ENCODE measurements at places on chromosomes 7 and 10.

GRCh38 chr7:74126220-74126880 lies 42.7 kb downstream of the LIMK1 start:
- no peak for DNase-seq

DNA sequence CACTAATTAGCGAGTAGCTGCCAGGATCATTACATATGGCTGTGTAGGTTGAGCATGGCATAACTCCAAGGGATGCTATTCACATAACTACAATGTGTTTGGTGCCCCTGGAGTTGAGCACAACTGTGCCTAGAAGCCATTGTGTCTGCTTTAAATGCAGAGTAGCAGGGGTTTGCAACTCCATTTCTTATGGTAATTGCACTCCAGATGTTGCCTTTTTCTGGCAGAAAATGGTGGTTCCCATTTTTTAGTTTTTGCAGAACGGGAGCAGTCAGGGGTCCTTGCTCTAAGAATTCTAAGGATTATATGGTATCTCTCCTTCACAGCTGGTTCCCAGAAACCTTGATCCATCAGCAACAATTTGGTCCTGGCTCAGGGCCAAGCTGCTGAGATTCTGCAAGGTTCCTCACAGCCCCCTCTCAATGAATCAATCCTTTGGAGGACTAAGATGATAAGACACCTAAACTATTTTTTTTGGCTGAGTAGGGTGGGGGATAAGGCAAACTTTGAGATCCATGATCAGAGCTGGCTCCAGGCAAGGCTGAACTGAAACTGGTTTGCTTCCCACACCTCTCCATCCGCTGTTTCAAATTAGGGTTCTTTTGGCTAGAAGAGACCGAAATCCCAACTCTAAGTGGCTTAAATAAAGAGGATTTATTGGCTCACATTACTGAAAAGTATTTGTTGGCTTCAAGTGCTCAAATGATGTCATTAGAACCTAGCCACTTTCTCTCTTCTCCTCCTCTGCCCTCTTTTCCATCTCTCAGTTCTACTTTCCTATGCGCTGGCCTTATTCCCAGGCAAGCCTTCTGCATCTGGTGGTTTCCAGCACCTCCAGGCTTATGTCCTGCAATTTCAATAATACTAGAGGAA lies 97.5 kb upstream of the CCDC6 start:
- DNase-seq, result no peak

- no peak for DNase-seq
Measured at GRCh38 chr10:92082583-92083280, 159.2 kb downstream of the BTAF1 start.

DNA sequence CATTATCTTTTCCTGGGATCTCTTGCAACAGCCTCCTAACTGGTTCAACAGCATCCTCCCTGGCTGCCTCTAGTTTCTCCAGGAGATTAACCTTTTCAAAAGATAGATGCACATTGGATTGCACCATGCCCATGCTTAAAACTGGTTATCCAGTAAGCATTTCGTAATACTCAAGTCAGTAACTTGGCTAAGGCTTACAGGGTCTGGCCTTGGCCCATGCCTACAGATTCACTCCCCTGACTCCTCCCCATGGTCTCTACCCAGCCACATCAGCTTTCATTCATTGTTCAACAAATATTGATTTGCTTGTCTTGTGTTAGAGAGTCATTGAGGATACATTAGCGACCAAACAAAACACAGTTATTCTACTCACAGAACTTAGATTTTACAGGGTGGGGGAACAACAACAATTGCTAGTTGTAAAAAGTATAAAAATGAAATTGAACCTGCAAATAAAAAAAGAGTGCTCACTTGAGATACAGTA lies 1.8 kb upstream of the KIF20B start:
- DNase-seq, result peak; percentile 41

DNA sequence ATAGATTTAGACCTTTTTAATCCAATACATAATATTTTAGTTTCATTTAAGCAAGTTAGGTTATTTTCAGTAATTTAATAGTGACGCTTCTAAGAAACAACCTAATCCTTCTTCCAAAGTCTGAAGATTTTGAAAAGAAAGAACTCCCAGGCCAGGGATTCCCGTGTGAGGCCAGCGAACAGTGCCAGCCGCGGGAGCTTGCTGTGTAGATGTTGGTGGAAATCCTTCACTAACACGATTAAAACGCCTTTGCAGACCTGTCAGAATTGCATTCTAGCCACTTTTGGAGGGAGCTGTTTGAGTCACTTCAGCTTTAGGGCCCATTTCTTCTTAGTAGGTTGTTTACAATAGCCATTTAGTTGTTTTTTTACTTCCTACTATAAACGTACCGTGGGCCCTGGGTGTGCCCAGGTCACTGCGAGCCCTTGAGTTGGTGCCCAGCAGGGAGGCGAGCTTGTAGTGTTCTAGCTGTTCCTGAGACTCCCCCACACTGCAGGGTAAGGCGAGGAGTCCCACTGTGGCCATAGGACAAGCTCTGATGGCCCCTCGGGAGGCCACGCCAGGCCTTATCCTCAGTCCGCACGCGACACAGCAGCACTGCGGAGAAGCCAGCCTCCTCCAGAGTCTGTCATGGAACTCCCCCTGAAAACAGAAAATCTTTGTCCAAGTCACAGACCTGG lies 32.3 kb downstream of the PPP2R2D start:
- no peak for DNase-seq

DNA sequence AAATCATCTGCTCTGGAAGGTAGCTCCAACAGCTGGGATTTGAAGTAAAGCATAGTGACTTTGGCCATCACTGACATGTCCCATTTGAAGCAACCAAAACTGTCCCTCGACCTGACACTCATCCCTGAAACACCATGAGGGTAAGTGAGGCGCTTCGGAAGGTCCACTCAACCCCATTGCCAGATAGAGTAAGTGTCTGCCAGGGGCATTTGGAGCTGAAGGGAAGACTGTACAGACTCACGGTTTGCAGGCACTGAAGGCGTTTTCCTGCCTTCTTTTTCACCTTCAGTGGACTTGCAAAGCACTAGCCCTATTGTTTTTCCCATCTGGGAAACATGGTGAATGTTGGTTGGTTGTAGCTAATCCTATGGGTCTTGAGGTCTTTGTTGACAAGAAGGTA lies 57.6 kb downstream of the IKZF1 start:
- DNase-seq, result no peak

DNA sequence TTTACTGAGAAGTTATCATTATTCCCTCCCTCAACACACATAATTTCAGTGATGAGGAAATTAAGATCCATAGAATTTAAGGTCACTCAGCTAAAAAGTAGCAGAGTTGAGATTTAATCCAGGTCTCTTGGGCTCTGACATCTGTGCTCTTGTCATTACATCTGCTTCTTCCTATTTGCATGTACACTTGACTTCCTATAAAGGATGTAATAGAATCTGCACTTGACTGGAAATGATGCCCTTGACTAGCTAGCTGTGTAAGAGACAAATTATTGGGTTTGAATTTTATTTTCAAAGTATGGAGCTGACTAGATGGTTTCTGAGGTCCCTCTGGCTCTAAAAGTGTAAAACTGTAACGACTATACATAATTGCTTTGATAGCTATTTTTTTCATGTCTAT lies 59.5 kb downstream of the AGK start:
- no peak for DNase-seq

DNA sequence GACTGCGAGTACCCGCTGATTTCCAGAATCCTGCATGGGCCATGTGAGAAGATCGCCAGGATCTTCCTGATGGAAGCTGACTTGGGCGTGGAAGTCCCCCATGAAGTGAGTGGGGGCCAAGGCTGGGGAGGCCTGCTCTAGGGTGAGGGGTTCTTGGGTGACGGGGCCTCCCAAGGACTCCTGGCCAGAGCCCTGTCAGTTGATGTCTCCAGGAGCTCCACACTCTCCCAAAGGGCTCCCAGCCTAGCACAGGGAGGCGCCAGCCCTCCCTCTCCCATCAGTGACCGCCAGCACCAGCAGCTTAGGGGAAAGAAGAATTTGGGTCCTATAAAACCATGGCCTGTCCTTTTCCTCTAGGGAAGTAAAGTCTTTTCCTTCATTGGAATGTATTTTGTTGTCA lies 9.8 kb upstream of the ZNF22 start:
- no peak for DNase-seq

DNA sequence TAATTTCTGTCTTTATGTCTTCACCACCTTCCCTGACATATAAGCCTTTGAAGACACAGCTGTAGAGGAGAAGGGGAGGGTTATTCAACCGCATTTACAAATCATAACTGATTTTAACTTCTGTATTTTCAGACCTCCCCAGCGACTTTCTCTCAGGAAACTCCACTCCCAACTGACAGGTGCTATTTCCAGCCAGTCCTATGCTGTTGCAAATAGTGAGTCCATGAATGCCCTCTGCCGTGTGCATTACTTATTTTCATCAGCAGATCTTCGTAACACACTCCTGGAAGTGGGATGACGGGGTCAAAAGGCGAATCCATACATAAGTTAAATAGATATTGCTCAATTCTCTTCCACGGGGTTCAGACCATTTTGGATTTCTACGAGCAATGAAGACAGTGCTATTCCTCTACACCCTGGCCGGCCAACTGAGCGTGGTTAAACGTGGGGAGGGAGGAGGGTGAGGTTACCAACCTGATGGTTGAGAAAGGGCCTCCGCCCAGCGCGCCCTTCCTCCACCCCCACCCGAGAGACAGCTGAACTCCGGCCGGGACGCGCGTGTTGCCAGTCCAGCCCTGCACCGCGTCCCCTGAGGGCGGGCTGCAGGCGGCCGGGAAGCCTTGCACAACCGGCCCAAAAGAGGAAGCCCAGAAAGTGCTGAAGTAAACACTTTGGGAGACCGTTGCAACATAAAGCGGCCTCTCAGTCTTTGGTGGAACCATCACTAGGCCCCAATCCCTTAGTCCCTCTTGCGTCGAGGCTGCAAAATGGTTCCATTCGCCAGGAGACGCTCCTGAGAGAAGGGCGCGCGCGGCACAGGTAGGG lies at the start of gene APBB1IP:
Gene APBB1IP, plus strand, starts transcription at position 705 of the 825 bp plus-strand sequence. CDS start 53,986 bp downstream, outside the sequence.
- DNase-seq, result peak; percentile 1

DNA sequence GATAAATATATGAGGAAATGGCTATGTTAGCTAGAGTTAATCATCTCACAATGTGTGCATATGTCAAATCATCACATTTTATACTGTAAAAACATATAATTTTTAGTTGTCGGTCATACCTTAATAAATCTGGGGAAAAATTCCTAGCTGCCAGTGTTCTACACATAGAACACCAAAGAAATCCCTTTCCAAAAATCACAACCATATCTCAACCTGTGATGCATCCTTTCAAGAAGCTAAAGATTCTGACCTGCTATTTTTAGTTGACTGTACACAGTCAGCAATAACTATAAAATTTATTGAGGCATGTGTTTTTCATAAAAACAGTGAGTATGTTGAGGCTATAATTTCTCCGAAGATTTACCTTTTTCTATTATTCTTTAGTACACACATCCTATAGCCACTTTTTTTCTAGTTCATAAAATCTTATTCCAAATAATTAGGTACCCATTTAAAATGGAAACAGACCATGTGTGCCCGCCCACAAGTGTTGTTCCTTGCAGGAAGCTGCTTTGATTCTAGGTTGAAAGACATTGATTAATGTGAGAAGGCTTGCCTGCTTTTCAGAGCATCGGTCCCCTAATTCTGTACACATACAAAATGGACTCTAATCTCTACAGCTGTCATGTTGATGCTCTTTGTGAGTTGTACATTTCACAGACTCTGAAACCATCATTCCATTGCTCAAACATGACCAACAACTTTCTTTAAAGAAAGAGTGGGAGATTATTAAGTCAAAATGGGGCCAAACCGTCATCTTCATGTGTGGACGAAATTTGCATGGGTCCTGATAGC lies 117.5 kb upstream of the LRRN3 start:
- DNase-seq, result no peak

DNA sequence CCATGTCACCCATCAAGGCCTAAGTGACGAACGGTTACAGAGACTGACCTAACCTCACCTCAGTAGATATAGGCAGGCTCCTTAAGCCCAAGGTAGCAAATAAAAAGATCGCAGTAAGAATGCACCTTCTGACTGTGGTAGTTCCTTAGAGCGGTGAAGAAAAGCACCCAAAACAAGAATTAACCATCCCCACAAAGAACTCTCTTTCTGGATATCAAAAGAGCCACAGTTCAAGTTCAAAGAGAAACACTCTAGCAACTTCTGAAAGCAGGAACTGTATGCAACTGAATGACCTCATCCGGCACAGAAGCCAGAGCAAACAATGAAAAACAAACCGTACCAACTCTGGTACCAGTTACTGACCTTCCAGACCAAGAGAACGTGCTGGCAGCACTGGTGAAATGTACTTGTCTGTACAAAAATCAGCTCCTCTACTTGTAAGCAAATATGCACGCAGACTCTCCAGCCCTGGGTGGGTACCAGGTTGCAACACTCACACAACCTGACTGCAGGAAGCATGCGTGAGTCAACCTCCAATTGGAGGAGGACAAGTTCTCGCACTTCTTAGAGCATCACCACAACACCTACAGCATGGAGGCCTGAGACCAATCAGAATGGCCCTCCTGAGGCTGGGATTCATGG lies 202.7 kb downstream of the FAM107B start:
- DNase-seq, result no peak

DNA sequence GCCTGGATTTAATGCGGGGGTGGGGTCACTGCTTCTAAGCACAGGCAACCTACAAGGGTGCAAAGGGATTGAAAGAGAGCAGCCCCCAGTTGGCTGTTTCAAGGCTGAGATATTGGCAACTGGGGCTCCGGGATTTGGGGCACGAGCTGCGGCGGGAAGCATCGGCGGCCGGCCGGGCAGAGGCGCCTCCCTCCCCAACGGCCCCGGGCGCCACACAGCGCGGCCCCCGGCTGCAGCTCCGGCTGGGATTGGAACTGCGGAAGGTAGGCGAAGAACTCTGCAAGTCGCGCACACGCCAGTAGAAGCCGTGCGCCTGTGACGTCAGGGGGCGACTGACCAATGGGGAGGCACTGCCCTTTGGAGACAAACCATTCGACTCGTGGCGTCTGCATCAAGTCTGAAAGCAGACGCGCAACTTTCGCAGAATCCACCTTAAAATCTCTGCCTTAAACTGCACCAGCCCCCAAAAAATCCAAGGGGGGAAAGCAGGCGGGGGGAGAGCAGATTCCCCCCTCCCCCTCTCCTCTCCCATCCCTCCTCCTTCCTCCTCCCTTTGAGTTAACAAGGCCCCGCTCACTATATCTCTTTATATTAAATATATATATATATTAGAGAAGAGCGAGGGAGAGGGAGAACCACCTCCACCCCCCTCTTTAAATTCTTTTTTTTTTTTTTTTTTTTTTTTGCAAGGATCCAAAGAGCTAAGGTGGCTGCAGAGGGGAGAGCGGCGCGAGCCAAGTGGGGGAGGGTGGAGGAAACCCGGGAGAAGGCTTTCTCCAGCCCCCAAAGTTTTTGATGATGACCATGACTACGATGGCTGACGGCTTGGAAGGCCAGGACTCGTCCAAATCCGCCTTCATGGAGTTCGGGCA lies at the start of gene DLX6:
Gene DLX6, plus strand, starts transcription at position 371 of the 872 bp plus-strand sequence. Its CDS starts 425 bp downstream, at position 796.
- no peak for DNase-seq

- DNase-seq, result no peak
Measured at GRCh38 chr7:47332213-47332612, 249.7 kb downstream of the TNS3 start.

DNA sequence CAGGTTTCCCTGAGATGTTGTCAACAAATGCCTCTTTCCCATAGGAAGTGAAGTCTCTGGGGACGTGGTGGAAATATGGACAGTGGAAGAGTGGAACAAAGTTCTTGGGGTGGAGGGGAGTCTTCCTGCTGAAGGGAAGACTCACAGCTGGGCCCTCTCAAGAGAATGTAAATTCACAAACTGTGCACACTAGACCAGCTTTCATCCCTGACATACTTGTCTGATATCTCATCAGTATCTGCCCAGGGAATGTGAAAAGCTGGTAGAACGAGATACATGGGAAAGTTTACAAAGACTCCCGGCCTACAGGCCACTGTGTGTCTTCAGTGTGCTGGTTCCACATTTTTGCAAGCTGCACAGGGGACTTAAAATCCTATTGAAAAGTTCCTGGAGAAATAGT lies 16.7 kb upstream of the CCDC3 start:
- no peak for DNase-seq

- DNase-seq, result no peak
Measured at GRCh38 chr10:97087296-97087695, 98.5 kb downstream of the SLIT1 start.
